NCI-H526 treated with DMSO at 0.1 percent for 48 hours (cell line): ENCODE measurements at places on chromosomes 1 and 21.

DNA sequence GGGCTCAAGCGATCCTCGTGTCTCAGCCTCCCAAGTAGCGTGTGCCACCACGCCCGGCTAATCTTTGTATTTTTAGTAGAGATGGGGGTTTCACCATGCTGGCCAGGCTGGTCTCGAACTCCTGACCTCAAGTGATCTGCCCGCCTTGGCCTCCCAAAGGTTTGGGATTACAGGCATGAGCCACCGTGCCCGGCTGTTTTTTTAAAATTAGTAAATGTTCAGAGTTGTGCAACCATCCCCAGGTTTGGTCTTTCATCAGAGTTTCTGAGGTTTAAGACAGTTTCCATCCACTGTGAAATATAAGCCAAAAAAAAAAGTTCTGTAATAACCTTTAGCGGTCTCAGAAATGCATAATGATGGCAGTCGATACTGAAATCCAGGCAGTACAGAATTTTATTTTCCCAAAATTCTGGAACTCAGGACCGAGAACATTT, 550 bp upstream of the SYT11 start:
- DNase-seq, result no peak

DNA sequence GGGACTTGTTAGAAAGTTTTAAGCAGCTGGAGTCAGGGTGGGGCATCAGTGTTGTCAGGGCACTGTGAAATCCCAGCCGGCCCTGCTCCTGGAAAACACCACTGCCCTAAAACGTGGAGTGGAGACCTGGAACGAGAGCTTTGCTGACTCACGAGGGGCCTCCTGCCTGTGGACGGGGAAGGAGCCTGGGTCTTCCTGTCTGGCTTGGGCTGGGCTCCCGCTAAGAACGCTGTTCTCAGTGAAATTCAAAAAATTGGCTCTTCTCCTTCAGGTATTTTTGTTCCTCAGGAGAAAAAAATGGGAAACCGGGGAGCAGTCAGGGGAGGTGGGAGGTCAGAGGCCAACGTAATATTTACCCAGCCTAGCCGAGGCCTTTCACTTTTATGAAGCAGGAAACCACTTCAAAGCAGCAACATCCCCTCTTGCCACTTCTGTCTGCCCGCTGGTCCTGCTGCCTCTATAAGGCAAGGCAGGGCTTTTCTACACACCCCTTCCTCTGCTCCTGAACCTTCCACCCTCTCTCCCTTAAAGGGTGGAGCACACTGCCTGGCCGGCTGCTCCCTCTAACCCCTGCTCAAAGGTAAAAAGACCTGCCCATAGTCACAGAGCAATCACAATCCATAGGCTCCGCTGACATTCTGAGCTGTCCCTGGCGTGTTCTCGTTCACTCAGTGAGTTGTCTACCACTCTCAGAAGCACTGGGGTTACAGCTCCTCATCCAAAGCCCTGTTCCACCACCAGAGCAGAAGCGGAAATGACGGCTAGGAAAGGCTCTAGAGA, 8.0 kb downstream of the PLXNA2 start:
- no peak for DNase-seq

GRCh38 chr1:202365092-202365815, 16.8 kb downstream of the PPP1R12B start:
- no peak for DNase-seq

- peak; percentile 90 for DNase-seq
Measured at GRCh38 chr1:150813028-150813707, 5.1 kb upstream of the CTSK start.

- no peak for DNase-seq
Measured at GRCh38 chr1:72227667-72228066, 54.7 kb downstream of the NEGR1 start.

GRCh38 chr1:155073377-155074242, 5.0 kb upstream of the EFNA3 start:
- DNase-seq, result no peak

GRCh38 chr1:205588636-205589035, 43.2 kb downstream of the ELK4 start:
- DNase-seq, result no peak

GRCh38 chr1:47439017-47439818, 1.4 kb downstream of the FOXD2 start:
- DNase-seq, result no peak

GRCh38 chr1:175343945-175344344, 151.4 kb upstream of the KIAA0040 start:
- no peak for DNase-seq

GRCh38 chr1:38179483-38179882, 132.9 kb upstream of the POU3F1 start:
- no peak for DNase-seq

DNA sequence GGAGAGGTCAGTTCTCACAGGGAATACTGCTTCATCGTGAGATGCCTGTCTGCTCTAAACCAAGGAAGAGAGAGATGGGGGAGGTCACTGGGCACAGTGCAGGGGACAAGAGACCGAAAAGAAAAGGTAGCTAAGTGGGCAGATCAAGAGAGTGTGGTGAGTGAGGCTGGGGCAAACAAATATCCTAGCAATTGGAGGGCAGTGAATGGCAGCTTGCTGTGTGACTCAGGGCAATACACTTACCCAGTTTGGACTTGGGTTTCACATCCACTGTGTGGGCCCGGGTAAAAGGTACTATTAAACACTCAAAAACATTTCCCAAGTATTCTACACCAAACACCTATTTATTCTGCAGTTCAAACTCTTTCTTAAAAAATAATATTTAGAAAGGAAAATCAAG, 10.2 kb downstream of the PLXNA2 start:
- DNase-seq, result no peak

DNA sequence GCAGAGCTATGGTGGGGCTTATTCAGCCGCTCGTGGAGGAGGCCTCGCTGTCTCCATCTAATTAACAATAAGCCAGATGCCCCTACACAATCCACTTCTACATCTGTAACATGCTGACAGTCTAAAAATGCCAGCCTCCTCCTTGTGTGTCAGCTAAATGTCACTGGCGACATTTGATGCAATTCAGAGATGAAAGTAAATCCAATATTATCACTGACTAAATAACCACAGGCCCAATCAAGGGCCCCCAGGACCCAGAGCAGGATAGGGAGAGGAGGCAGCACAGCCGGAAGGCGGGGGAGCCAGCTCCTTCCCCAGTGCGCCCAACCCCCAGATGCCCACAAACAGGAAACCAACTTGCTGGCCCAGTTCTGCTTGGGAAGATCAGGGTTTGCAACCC, 76.6 kb downstream of the DMRTA2 start:
- DNase-seq, result no peak

DNA sequence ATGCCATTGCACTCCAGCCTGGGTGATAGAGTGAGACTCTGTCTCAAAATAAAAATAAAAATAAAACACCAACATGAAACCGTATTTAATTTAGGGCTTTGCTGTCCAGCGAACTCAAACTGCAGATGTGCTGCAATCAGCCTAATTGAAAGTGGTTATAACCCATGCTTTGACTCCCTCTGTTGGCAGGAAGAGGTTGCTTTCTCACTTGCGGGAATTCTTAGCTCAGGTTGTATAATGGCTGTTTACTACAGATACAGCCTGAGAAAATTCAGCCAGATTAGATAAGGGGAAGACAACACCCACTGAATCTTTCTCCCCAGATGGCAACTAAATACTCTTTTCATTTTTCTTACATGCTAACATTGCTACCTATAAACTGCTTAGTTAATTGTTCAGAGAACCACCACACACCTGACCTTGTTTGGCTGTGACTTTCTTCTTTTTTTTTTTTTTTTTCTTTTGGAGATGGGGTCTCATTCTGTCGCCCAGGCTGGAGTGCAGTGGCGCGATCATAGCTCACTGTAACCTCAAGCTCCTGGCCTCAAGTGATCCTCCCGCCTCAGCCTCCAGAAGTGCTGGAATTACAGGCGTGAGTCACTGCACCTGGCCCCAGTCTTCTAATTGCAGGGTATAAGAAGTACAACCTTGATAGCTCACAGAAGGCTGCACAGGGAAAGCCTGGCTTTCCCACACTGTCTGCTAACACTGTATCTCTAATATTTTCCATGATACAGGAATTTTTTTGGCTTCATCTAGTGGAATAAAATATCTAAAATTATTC, 34.6 kb downstream of the DNTTIP2 start:
- peak; percentile 64 for DNase-seq

- DNase-seq, result no peak
Measured at GRCh38 chr1:51919684-51920083, 41.2 kb upstream of the NRDC start.

DNA sequence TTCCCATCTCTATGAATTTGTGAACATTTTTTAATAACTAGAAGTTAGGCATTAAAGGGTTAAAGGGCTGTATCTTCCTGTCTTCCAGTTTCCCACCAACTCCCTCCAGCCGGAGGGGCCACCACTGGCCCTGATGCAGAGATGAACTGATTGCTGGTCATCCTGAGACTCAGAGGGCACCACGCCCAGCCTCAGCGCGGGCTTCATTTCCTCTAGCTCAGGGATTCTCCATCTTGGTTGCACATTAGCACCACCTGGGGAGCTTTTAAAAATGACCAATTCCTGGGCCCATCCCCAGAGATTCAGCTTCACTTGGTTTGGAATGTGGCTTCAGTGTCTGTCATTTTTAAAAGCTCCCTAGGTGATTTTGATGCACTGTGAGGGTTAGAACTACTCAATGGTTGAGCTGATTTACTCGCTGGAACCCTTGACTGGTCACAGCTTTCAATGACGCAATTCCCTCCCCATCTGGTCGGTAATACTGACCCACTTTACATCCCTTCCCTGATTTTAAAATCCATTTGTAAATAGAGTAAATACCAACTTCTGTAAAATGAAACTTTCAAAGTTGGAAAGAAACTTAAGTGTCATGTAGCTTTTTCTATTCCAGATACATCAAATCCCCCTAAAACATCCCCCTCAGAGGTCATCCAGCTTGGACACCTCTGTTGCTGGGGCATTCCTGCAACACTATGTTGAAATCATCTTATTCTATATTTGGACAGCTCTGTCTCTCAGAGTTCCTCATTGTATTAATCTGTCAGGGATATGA, 5.1 kb downstream of the NAV1 start:
- no peak for DNase-seq

- DNase-seq, result peak; percentile 98
Measured at GRCh38 chr1:173415490-173415889, 61.6 kb upstream of the PRDX6 start.

DNA sequence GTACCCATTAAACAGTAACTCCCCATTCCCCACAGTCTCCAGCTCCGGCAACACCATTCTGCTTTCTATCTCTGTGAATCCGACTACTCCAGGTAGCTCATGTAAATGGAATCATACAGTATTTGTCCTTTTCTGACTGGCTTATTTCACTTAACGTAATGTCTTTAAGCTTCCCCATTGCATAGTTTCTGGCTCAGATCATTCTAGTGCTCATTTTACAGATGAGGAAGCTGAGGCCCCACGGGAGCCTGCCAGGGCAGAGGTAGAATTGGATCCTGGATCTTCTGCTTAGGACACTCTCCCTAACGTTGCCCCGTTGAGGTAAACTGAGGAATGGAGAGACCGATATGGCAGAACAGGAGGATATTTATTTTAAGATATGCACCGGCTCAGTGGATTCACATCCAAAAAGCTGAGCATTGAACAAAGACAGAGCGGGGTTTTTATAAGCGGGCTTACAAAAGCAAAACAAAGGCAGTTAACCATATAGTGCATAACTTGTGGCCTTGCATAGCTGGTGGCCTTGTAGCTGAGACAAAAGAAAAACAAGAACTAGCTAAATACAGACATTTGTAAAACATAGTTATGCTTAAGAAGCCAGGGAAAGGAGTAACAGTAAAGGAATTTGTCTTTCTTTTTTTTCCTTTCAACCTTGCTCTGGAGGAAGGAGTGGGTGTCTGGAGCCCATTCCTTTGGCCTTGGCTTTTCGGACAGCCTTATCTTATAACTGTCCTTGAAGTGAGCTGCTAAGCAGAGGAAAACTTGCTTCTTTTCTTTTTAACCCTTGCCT, 15.3 kb upstream of the KLHDC8A start:
- no peak for DNase-seq

DNA sequence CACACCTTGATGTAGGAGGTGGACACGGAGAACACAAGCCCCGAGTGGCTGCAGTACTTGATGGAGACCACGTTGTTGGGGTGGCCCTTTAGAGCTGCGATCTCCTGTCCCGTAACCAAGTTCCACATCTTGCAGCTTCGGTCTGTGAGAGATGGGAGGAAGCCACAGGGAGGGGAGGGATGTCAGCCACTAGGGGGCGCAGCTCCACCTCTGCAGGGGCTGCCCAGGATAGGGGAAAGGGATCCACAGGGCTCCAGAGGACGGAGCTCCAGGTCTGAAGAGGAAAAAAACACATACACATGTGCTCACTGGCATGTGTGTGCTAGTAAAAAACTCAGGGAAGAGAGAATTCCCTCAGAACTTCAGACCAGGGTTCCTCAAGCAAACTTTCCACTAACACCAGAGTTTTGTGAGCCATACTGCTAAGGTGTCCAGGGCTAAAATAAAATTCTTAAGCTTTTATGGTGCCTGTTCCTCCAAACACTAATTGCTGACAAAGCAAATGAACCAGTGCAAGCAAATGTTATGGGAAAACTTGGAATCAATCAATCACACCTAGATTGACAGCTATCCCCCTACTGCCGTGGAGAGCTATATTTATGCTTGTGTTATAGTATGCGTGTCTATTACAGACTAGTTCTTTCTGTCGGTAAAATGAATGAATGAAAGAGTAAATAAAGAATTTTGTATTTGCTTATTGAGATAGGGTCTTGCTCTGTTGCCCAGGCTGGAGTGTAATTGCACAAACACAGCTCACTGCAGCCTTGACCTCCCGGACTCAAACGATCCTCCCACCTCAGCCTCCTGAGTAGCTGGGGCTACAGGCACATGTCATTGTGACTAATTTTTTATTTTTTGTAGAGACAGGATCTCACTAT, 43.7 kb downstream of the KIF21B start:
- DNase-seq, result no peak

DNA sequence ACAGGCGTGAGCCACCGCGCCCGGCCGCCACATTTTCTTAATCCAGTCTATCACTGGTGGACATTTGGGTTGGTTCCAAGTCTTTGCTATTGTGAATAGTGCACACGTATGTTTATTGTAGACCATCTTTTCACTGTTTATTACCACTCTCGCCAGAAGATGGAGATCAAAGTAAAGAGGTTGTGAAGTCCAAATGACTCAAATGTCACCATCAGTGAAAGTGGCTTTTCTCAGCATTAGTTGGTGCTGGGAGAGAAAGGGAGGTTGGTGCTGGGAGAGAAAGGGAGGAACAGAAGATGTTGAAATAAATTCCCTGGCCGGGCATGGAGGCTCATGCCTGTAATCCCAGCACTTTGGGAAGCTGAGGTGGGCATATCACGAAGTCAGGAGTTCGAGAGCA, 10.4 kb upstream of the UHMK1 start:
- DNase-seq, result no peak

DNA sequence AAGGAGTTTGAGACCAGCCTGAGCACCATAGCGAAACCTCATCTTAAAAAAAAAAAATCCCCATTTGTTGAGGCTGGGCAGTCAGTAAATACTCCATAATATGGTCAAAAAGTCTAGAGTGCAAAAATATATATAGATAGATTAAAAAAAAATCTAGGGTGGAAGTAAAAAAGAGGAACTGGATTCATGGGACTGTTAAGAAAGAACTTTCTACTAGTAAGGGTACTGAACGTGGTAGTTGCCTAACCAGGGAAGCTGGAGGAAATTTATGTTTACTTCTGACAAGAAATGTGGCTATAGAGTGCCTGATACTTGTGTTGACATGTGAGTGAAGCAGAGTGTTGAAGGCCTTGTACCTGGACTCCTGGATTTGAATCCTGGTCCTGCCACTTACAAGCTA, 265.9 kb upstream of the FAM78B start:
- no peak for DNase-seq
